ENCODE measurements at places on chromosomes 5 and 9.

- peak; percentile 67 for DNase-seq
Observed at GRCh38 chr9:115013998-115014397, 83.6 kb upstream of the TNFSF8 start.

GRCh38 chr5:161332343-161332742, 214.2 kb downstream of the GABRB2 start:
- no peak for DNase-seq

DNA sequence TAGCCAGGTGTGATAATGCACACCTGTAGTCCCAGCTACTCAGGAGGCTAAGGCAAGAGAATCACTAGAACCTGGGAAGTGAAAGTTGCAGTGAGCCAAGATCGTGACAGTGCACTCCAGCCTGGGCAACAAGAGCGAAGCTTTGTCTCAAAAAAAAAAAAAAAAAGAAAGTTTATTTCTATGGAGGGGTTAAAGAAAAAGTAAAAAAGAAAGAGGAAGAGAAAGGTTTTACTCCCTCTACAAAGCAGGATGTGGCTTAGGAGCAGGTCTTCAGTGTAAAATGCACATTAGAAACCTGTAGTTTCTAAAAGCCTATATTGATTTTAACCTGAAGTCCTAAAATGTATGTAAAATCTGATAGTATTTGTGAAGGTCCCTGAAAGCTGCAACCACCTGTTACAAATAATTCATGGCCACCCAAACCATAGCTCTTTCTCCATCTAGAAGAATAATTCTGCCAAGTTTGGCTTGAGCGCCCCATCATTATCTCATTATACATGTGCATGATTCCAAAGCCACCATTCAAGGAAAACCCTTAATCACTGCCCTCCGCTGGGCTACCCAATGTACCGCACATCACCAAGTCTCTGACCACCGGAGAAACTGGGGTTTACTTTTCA, 3.4 kb downstream of the FNBP1 start:
- no peak for DNase-seq

GRCh38 chr9:109716631-109717030, 63.4 kb upstream of the PALM2AKAP2 start:
- DNase-seq, result no peak
